ENCODE measurements at places on chromosomes 2 and 18.

DNA sequence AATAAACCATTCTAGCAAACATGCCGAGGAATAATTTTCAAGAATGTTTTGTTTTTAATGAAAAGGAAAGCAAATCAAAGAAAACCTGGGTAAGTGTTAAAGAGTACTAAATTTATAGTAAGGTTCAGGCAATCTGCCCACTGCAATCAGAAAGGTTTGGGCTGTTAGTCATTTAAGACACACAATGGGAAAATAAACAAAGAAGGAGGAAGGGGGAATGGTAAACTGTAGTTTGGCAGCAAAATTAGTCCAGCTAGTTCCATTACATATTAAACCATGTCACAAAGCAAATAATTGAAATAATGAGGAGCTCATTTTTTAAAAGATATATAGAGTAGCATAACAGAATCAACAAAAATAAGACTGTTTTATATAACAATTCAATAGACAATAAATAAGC lies 87.5 kb upstream of the COPS8 start:
- no peak for DNase-seq

GRCh38 chr18:36312806-36313395 lies 15.4 kb downstream of the FHOD3 start:
- DNase-seq, result no peak

- no peak for DNase-seq
Observed at GRCh38 chr2:159003555-159003954, 35.1 kb downstream of the TANC1 start.

DNA sequence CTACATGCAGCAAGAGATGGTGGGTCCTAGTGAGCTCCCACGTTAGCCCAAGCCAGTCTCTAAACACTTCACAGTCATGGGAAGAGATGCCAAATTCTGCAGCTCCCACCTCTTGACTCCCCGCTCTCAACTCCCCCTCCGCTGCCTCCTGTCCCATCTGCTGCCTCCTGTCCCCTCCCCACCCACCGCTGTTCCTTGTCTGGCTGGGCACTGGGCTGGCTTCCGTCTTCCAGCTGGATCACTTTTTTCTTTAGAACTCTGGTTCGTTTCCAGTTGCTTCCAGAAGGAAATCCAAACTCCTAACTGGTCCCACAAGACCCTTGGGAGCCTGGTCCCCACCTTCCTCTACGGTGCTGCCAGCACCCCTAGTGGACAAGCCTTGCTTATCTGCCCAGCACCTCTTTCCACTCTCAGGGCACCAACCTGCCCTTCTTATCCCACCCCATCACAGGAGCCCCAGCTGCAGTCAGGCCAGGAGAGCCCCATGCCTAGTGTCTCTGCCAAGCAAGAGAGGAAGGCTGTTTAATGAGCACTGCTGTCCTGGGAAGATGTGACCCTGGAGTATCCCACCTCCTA lies 12.1 kb upstream of the TWIST2 start:
- no peak for DNase-seq

GRCh38 chr2:45178854-45179253 lies 169.6 kb upstream of the SIX2 start:
- DNase-seq, result no peak

GRCh38 chr2:169225906-169226305 lies 136.4 kb downstream of the LRP2 start:
- DNase-seq, result no peak

DNA sequence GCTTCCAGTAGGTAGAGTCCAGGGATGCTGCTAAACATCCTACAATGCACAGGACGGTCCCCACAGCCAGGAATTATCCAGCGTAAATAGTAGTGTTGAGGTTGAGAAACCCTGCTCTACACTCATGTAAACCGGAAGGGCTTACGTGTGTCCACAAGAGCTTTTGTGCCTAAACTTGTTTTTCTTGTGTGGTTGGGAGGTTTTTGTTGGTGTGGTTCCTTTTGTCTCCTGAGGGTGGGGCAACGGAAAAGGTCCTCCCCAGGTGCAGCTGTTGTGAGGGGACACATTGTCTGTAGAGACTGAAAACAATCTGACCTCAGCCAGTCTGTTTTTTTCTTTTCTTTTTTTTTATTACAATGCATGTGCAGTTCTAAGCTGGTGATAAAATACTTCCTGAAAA lies 72.7 kb upstream of the MGAT5 start:
- no peak for DNase-seq

DNA sequence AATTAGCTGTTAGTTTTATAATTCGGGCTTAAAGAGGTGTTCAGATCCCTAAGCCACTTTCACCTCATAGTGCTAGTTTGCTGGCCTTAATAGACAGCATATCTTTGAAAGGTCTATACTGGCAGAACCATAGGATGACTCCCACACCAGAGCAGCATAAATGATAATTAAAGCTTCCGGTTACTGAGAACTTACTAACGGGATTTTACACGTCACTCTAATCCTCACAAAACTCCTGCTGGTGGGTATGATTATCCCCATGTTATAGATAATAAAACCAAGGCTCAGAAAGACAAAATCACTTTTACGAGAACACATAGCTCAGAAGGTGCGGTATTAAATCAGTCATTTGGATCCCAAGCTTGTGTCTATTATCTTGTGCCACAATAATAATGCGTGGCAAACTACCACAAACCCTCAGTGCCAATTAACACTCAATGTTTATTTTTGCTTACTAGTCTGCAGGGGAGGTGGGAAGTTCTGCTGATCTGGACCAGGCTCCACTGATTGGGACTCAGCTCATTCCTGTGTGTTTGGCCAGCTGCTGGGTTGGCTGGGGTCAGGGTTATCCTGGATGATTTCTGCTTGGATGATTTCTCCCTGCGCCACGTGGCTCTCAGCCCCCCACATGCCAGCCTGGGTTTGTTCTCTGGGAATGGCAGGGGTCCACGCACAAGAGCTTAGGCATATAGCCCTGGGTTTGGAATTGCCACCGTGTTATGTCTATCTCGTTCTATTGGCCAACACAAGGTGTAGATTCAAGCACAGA lies 62.3 kb downstream of the TRIB2 start:
- DNase-seq, result no peak

DNA sequence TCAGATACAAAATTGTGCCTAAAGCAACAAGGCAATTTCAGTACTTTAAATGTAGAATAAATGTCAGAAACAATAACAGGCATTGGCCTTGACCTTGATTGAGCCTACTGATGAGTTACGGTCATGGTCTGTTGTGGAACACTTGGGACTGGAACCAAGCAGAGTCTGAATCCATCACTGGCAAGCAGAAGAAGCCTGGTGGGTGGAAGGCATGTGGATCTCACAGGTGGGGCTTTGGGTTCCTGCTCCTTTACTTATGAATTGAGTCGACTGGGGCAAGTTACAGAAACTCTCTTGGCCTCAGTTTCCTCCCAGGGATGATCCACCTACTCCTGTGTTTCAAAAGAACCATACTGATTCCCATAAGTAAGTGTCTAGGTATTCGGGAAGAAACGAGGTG lies 102.3 kb downstream of the KCNF1 start:
- no peak for DNase-seq

GRCh38 chr18:13547347-13547746 lies 179.0 kb downstream of the FAM210A start:
- no peak for DNase-seq

DNA sequence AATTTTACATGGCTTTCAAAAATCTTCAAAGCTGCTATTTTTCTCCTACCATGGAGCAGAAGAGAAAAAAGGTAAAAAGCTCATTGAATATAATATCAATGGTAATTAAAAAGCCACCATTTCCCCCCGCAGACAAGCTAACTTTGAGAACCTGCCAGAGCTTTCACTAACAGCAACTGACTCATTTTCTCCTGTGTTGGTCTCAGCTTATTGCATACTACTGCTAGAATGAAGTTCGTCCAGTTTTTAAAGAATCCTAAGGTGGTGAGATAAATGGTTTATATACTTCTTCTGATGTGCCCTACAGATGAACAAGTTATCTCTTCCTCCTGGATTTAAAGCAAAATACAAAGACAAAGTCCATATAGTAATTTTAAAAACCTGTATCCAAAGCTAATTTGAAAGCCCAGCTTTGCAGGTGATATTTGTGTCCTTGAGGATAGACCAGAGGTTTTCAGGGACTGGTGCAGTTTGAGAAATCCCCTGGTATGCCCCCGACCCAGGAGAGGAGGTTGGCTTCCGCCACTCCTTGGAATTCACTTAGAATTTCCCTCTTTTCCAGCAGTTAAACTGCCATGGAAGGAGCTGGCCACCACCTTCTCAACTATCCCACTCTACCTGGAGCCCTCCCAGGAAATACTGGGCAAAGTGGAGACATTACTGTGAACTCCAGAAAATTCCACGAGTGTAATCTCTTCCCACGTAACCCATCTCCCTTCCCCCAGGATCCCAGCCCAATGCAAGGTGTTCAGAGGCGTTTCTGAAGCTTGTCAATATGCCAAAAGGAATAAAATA lies 17.5 kb downstream of the YPEL5 start:
- DNase-seq, result no peak

GRCh38 chr18:75362435-75362834 lies 65.1 kb downstream of the SMIM21 start:
- DNase-seq, result no peak

DNA sequence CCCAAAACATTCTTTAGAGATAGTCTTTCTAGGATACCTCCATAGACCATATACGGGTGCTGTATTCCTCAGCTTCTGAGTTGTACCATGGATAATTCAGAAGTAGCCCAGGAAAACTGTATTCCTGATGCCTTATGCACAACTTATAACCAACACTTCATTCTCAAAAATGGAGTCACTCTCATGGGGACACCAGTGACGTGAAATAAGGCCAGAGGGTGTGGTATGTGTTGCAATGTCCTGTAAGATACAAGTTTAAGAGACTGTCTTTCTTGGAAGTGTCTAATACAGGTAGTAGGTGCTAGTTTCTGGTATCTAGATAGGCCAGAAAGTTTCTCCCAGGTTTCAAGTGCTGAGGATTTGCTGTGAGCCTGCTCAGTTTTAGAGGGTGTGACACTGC lies 36.1 kb downstream of the COX7A2L start:
- no peak for DNase-seq

DNA sequence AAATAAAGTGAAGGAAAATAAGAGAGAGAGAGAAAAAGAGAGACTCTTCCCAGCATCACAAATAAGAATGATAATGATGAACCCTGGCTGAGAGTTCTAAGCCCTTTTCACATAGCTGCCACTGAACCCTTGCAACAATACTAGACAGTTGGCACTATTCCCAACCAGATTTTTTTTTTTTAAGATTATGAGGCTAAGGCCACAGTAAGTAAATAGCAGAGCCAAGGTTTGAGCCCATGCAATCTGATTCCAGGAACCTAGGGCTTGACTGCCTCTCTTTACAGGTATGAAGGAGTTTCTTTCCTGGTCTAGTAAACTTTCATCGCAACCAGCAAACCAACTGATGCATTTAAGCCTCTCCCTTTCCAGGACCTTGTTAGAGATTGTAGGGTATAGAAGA lies 424.6 kb downstream of the NCKAP5 start:
- DNase-seq, result no peak

GRCh38 chr2:215716956-215717355 lies 281.1 kb upstream of the FN1 start:
- no peak for DNase-seq

DNA sequence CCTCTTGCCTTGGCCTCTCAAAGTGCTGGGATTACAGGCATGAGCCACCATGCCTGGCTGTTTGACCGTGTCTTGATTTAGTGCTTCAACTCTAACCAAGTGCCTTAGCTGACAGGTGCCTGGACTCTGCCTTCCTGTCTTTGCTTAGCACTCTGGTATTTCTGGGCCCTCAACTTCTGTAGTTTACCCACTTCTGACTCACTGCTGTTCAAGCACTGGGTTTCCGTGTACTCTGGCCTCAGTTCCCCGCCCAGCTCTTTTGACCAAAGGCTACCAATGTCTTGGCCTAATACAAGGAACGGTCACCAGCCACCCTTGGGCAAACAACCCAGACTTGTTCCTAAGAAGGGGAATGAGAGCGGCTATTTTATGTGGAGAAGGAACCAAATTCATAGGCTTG lies 35.7 kb upstream of the CABLES1 start:
- peak; percentile 81 for DNase-seq

GRCh38 chr2:138217975-138218374 lies 253.7 kb downstream of the HNMT start:
- DNase-seq, result no peak

- DNase-seq, result no peak
Observed at GRCh38 chr2:144472911-144473310, 47.0 kb downstream of the ZEB2 start.

DNA sequence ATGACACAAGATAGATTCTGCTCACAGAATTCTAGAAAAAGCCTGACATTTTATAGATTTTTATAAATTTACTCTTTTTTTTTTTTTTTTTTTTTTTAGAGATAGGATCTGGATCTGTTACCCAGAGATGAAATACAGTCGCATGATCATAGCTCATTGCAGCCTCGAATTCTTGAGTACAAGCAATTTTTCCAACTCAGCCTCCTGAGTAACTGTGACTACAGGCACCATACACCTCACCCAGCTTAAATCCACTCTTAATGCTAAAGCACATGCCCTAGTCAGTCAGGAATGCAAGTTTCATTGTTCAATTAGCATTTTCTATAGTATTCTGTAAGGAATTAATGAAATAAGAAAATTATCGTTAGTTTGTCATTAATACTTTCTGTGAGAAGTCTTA lies 32.1 kb upstream of the WDR75 start:
- DNase-seq, result no peak

DNA sequence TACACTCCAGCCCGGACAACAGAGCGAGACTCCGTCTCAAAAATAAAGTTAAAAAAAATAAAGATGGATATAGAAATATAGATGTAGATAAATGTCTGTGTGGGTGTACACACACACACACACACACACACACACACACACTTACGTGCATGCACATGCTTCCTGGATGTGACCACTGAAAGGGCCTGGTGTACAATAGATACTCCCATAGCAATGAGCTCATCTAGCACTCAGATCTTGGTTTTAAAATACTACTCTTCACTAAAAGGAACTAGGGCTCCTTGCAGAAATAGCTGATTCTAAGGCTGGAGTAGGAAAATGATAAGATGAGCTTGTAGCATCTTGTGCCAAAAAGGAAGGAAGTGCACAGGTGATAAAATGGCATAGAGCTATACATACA lies 39.1 kb downstream of the ROCK2 start:
- no peak for DNase-seq

- no peak for DNase-seq
Observed at GRCh38 chr2:140177086-140177485, 1396.9 kb upstream of the NXPH2 start.

DNA sequence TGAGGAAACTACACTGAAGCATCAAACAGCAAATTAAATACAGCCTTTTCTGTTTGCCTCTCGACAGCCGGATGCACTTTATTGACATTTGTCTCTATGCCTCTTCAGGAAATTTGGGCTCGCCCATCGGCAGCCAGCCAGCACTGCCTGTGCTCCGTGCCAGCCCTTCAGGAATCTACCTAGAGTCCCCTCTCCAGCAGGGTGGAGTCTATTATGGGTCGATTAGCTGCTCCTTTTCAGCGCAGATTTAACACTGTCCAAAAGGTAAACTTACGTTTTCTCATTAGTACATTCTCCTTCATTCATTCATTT lies 91.5 kb downstream of the MYCN start:
- peak; percentile 81 for DNase-seq

- no peak for DNase-seq
Observed at GRCh38 chr18:48020337-48021250, 90.1 kb upstream of the SMAD2 start.

- DNase-seq, result no peak
Observed at GRCh38 chr2:80086831-80087230, 217.7 kb downstream of the LRRTM1 start.

- DNase-seq, result no peak
Observed at GRCh38 chr18:22465859-22466457, 48.2 kb upstream of the CTAGE1 start.

GRCh38 chr2:198309673-198310280 lies 505.4 kb downstream of the PLCL1 start:
- DNase-seq, result no peak

Measured in upper lobe of right lung (tissue), 1 donor.